ENCODE measurements at places on chromosomes 5 and 9.

DNA sequence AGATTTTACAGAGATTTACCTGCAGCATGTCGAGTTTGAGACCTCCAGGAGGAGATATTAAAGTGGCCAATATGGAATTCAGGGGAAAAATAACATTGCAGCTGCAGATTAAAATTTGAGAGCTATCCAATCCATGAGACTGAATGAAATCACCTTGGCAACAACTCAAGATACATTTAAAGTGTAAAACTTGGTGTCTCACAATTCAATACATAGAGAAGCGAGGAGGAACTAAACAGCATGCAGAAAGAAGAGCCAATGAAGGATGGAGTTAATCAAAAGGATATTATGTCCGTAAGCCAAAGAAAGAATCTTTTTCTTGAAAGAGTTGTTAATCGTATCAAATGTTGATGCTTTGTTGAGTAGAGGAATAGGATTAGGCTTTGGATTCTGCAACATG is 455.1 kb downstream of the CDH18 start:
- DNase-seq = no peak

- DNase-seq = no peak
Observed at GRCh38 chr5:5316334-5316733, 106.1 kb upstream of the ICE1 start.

DNA sequence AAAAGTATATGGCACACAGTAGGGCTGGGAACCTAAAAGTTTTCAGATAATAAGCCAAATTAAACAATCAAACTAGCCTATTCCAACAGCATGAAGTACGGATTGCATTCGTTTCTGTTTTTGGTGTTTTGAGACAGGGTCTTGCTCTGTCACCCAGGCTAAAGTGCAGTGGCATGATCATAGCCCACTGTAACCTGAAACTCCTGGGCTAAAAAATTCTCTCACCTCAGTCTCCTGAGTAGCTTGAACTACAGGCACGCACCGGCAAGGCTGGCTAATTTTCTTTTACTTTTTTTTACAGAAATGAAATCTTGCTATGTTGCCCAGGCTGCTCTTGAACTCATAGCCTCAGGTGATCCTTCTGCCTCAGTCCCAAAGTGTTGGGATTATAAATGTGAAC is 5.2 kb downstream of the RFX3 start:
- DNase-seq = no peak

DNA sequence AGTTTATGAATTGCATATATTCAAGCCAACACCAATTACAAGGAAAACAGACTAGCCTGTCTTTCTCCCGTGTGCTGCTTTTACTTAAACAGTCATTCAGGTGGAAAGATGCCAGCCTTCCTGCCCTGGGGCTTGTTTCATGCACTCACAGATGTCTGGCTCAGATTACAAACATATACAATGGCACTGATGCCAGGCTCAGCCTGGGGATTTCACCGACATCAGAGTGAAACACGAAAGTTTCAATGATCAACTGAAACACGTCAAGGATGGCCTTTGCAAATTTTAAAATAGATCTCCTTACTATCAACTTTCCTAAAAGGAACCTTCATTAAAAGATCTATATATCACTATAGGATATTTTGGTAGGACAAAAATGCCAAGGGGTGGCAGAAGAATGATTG is 1576.5 kb downstream of the EFNA5 start:
- no peak for DNase-seq

DNA sequence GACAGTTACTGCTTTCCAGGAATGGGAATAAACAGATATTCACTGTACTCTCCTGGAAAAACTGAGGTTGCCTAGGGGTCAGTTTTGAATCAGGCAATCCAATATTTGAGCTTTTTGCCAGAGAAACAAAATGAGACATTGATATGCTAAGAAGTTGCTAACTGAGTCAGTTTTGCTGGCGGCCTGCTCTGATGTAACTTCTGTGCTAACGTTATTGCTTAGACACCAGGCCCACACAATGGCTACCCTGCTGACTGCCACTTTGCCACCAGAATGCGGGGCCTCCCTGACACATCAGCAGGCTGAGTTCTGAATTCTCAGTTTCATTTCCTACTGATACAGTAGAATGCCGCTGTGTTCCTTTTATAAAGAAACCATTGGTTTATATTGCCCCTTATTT is 18.2 kb upstream of the ZNF618 start:
- DNase-seq = no peak

- no peak for DNase-seq
Observed at GRCh38 chr9:137497921-137498719, 39.0 kb upstream of the NSMF start.

- DNase-seq = no peak
Observed at GRCh38 chr5:95526871-95527270, 27.9 kb downstream of the SKIC3 start.

DNA sequence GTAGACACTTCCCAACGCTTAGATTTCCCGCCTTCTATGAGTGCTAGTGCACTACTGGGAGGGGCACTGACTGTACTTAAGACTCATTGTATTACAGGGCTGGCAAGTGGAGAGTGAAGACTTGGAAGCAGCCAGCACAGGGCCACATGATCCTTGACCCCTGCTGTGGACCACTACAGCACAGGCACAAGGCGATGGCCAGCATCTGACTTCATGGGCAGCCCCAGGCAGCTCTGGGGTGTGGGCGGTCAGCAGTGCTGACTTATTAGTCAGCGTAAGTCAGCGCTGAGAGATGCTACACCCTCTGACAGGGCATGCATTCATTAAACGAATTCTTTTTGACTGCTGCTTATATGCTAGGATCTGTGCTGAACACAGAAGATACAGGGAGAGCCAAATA is 9.3 kb downstream of the SLC46A2 start:
- no peak for DNase-seq

- no peak for DNase-seq
Observed at GRCh38 chr9:94864862-94865509, 138.5 kb downstream of the AOPEP start.

DNA sequence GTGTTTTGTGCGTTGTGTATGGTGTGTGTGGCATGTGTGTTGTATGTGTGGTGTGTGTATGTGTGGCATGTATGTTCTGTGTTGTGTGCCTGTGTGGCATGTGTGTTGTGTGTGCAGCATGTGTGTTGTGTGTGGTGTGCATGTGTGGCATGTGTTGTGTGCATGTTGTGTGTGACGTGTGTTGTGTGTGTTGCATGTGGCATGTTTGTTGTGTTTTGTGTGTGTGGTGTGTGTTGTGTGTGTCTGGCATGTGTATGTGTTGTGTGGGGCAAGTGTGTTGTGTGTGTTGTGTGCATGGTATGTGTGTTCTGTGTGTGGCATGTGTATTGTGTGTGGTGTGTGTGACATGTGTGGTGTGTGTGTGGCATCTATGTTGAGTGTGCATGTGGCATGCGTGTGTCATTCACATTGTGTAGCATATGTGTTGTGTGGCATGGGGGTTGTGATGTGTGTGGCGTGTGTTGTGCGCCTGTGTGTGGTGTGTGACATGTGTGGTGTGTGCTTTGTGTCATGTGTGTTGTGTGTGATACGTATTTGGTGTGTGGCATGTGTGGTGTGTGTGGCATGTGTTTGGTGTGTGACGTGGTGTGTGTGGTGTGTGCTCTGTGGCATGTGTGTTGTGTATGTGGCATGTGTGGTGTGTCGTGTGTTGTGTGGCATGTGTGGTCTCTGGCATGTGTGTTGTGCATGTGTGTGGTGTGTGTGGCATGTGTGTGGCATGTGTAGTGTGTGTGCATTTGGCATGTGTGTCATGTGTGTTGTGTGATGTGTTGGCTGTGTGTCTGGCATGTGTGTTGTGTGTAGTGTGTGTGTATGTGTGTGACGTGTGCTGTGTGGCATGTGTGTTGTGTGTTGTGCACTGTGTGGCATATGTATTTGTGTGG is 46.6 kb upstream of the IRX4 start:
- no peak for DNase-seq

GRCh38 chr9:27352457-27353165 is 55.7 kb upstream of the EQTN start:
- DNase-seq = no peak

GRCh38 chr9:71729816-71730526 is 38.3 kb downstream of the CEMIP2 start:
- DNase-seq = no peak

- no peak for DNase-seq
Observed at GRCh38 chr9:36833954-36834353, 200.1 kb downstream of the PAX5 start.

GRCh38 chr5:28468166-28468565 is 1429.8 kb upstream of the CDH9 start:
- DNase-seq = no peak

DNA sequence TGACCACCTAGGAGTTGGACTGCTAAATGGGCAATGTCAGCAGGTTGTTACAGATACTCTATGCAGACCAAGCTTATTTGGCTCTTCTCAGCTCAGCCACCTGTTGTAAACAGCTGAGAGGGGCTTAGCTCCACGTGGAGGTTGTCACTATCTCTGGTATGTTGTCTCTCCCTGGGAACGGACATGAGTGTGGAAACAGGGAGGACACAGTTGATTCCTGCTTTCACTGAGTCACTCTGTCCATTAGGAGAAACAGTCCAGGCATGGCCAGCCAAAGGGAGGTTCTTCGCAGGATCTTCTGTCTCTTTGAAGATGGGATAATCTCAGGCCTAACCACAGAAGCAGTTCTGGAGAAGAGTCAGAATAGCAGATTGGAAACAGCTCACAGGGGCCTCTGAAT is 121.2 kb downstream of the PALM2AKAP2 start:
- DNase-seq = no peak

DNA sequence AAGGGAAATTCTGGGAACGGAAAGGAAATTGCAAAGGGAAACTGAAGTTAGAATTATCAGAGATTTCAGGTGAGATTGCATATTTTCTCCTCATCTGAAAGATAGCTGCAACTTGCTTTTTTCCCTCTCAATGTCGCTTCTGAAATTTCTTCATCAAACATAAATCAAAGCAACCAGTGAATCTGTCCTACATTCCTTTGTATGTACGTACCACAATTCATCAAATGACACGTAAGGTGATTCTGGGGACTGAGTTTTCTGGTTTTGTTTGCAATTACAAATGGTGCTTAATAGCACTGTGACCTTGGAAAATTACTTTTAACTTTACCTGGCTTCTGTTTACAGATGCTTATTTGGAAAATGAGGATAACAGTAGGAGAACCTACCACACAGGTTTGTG is 21.9 kb upstream of the CNOT6 start:
- DNase-seq = no peak

GRCh38 chr9:18759827-18760226 is 273.2 kb downstream of the SAXO1 start:
- no peak for DNase-seq

DNA sequence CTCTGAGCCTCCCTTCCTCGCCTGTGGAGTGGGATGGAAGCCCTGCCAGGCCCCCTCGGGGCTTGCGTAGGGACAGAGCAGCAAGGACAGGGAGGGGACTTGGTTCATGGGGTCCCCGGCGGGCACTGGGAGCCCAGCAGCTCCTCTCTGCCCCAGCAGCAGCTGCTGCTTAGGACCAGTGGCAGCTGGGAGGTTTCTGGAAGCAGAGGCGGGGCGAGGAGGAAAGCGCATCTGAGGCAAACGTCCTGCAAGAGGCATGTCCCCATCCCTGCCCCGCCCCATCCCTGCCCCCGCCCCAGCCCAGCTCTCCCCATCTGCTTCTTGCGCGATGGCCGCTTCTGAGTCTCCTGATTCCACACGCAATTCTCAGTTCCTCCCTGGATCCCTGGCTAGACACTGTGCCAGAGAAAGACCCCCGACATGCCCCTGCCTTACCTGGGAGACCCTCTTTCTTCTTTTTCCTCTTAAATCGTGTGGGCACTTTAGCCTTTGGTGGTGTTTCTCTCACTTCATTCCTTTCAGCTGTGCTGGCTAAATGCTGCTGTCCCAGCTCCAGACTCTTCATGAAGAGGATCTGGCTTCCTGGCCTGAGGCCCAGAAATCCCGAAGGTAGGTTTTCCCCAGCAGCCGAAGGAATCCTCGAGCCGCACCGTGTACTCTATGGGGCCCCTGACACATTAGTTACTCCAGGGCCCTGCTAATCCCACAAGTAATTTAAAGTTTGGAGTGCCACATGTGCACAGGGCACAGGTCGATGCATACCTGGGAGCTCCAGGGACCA is 4.4 kb upstream of the OR2S2 start:
- no peak for DNase-seq

- DNase-seq = no peak
Observed at GRCh38 chr9:127112056-127112455, 10.4 kb downstream of the ANGPTL2 start.

DNA sequence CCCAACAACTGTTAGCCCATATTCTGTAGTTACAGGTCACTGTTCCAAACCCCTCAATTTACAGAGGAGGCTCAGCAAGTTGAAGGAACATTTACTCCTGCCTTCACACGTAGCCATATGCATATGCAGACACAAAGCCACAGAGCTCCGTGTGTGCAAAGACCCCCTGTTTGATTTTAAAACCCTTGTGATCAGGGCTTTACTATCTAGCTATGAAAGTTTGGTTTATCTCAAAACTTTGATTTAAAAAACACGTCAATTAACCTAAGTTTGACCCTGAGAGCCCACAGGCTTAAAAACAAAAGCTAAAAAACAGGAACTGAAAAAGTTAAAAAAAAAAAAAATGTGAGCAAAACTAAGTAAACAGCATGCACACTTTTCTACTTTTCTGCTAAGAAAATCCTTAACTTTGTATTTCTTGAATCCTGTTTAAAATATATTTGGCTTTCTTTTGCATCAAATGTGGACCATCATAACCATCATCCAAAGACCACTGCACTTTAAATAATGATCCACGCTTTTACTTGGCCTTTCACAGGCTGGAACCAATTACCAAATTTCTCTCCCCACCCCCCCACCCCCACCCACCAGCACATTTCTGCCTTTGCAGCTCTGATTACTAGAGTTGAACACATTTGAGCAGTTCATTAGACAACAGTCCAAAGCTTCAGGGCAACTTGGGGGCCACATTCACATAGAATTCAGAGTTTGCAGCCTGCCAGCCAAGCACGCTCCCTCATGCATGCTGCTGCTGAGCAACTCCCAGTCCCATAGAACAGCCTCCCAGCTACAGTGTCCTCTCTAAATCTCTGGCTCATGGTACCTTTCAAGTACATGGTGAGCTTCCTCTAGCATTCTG is 128.8 kb upstream of the MAP3K1 start:
- DNase-seq = no peak

GRCh38 chr9:135949501-135950134 is 11.6 kb downstream of the UBAC1 start:
- DNase-seq = no peak

- no peak for DNase-seq
Observed at GRCh38 chr5:153439130-153439529, 51.3 kb upstream of the GRIA1 start.

DNA sequence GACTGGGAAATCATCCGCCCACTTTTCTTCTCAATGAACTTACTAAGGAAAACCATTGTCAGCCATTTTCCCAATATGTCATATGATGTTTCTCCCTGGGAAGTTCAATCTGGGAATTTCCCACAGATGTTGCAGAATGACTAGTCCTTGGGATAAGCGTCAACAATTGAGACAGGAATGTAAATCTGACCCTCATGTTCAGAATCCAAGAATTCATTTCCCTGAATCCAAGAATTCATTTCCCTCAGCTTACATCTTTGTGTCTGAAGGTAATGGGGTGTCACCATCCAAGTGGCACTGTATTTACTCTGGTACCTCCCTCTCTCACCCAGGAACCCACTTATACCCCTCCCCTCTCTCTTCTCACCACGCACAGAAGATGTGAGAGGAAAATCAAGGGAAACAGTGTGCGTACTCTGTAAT is 7.4 kb downstream of the KLF9 start:
- DNase-seq = no peak

- DNase-seq = no peak
Observed at GRCh38 chr5:14222206-14222605, 79.1 kb downstream of the TRIO start.
